ENCODE measurements at places on chromosomes 1 and 21.

DNA sequence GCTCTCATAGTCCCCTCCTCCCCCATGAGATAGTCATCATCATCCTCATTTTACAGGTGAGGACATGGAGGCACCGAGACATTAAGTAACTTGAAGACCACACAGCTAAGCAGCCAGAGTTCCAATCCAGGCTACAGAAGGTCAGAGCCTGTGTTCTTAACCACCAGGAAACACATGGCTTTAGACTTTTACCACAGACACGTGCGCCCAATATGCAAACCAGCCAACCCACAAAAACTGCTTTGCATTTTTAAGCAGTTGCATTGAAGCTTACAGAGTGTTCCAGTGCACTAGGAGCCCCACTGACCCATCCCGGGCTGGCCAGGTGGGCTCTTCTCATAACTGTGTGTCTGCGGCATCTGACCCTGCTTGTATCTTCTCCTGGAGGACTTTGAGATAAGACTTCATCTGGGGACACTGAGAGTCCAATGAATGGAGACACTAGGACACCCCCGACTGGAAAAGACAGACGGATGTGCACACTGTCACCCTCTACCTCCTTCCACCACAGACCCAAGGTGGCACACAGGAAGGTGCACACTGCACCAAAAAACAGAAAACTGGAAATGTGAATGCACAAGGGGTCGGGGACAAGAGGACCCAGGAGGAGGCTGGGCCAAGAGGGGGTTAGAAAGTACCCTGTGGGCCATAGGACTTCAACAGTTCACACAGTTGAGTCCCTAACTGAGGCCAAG, 56.4 kb downstream of the ETS2 start:
- DNase-seq: no peak

- DNase-seq: no peak
Observed at GRCh38 chr1:55428231-55428630, 213.1 kb upstream of the USP24 start.

GRCh38 chr1:206516728-206516990, 9.3 kb downstream of the RASSF5 start:
- no peak for DNase-seq

DNA sequence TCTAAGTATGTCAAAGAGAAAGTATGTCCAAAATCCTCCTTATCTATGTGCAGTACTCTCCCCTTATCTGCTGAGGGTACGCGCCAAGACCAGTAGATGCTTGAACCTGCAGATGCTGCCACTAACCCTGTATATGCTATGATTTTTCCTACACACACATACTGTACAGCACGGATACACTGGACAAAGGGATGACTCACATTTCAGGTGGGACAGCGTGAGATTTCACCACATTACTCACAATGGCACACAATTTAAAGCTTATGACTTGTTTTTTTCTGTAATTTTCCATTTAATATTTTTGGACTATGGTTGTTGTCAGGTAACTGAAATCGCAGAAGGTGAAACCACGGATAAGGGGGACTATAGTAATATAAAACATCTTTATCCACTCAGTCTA, 4.1 kb downstream of the ORC1 start:
- DNase-seq: no peak

- DNase-seq: no peak
Observed at GRCh38 chr1:5493851-5494311, 498.3 kb downstream of the NPHP4 start.

DNA sequence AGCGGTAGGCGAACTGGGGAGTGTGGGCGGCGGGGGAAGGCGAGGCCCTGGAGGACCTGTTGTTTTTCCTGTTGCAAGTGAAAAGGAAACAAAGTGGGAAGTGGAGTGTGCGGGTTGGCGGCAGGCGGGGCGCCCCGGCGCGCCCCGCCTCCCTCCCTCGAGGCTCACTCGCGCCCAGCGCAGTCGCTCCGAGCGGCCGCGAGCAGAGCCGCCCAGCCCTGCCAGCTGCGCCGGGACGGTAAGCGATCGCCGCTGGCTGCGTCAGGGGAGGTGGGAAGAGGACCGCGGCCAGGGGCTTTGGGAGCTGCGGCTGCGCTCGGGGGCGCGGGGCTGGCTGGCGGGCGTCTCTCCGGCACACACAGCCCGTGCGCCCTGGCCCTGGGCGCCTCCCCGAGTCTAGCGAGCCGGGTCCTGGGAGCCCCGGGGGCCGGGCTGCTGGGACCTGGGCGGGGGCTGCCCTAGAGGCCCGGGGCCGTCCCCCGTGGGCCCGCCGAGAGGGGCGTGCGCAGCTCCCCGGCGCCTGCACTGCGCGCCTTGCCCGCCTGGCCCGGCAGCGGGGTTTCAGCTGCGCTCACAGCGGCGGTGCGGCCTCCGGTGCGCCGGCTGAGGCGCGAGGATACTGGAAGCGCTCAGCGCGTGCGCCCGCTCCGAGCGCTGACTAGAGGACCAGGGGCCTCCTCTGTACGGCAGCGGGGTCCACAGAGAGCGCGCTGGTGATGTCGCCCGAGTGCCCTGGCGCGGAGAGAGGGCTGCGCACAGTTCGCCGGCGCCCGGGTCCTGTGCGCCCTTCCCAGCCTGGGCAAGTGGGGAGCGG, at the start of gene PIK3CD:
TSS of gene PIK3CD (plus strand) at position 167 of the 814 bp plus-strand sequence. CDS start 58,725 bp downstream, outside the sequence.
- DNase-seq: no peak

- DNase-seq: no peak
Observed at GRCh38 chr1:208127792-208128529, 116.2 kb downstream of the PLXNA2 start.

- no peak for DNase-seq
Observed at GRCh38 chr21:31298618-31299269, 45.3 kb downstream of the TIAM1 start.

DNA sequence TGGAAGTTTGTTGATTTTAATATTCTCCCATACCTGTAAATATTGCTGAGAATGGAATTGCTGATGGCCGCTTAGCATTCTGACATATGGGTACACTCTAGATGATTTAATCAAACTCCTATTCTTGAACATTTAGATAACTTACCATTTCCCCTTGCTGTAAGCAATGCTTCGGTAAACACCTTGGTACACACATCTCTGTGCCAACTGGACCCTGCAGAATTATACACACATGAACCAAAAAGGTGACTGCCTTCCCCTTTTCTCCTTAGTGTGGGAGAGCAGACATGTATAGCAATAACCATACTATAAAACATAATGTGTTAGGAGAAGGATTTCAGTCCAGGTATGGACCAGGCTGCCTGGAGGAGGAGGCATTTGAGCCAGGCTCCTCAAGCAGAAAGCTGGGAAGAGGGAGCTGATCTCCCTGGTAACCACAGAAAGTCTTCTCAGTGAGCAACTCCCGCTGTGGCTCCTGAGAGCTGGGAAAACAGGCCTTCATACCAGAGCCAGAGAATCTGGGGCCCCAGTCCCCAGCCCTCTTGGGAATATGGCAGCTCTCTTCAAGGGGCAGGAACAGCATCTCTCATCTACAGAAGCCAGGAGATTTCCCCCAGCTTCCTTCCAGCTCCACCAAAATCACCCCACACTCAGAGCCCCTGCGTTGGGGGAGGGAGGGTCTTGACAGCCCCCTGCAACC, 33.9 kb upstream of the CSF1 start:
- DNase-seq: no peak

DNA sequence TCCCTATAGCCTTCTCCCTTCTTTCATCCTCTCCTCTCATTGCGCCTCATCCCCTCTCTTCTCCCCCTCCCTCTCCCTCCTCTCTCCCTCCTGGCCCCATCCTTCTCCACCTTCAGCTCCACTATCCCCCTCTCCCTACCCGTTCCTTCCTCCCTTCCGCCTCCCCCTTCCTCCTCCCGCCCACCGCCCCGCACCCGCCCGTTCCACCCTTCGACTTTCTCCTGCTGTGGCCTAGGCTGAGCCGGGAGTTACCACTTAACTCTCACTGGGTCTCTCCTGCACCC, 1.6 kb downstream of the NPR1 start:
- DNase-seq: no peak

DNA sequence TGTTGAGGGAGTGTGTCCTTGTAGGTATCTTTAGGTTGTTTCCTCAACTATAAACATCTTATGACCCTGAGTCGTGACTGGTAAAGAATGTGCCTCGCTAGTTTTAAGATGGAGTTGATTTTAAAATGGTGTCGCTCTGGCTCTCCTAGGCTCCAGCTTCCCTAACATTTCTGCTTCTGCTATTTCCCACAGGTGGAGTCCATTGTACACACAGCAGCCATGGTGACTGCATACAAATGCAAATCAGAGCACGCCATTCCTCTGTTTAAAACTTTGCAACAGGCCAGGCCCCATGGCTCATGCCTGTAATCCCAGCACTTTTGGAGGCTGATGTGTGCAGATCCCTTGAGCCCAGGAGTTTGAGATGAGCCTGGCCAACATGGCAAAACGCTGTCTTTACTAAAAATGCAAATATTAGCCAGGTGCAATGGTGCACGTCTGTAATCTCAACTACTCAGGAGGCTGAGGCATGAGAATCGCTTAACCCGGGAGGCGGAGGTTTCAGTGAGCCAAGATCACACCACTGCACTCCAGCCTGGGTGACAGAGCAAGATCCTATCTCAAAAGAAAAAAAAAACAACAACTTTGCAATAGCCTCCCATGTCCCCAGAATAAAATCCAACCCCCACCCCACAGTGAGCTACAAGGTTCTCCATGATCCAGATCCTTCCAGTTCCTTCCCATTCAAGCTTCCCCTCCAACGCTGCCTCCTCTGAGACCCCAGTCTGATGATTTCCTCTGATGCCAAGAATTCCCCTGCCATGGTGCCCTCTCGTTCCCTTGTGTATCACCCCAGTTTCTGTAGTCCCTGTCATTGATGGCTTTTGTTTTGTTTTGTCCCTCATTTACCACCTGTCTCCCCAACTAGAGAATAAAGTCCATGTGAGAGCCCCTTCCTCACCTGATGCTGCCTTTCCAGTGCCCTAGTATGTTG, 36.9 kb upstream of the KLHDC7A start:
- no peak for DNase-seq

- DNase-seq: no peak
Observed at GRCh38 chr1:105795741-105796140, 1260.7 kb upstream of the PRMT6 start.

- DNase-seq: peak; percentile 26
Observed at GRCh38 chr1:231866392-231867331, 240.1 kb downstream of the DISC1 start.

DNA sequence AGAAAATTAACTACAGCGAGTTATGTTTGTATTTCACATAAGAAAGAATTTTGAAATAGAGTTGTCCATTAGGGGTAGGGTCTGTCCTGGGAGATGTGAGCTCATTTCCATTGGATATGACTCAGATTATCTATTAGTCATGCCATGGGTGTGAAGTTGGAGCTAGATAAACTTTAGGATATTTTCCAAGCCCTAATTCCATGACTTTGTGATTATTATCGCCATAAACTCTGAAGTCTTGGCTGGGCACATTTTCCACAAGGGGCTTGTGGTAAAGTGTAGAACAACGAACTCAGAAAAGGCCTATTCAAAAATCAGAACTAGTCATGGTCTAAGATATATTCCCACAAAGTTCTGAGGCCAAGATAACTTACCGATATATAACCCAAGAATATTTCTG, 396.6 kb downstream of the DPYD start:
- no peak for DNase-seq

DNA sequence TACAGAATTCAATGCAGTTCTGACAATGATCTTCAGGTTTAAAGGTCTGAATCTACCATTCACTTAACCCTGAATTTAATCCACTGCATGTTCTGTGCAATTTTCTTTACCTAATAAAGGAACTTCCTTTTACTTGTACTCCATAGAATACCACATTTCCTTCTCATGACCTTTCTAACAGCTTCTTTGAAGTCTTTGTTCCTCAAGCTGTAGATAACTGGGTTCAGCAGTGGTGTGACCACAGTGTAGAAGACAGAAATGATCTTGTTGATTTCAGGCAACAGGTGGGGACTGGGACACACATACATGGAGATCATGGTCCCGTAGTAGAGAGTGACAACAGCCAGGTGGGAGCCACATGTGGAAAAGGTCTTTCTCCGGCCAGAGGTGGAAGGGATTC, 878 bp downstream of the OR11L1 start:
- no peak for DNase-seq

DNA sequence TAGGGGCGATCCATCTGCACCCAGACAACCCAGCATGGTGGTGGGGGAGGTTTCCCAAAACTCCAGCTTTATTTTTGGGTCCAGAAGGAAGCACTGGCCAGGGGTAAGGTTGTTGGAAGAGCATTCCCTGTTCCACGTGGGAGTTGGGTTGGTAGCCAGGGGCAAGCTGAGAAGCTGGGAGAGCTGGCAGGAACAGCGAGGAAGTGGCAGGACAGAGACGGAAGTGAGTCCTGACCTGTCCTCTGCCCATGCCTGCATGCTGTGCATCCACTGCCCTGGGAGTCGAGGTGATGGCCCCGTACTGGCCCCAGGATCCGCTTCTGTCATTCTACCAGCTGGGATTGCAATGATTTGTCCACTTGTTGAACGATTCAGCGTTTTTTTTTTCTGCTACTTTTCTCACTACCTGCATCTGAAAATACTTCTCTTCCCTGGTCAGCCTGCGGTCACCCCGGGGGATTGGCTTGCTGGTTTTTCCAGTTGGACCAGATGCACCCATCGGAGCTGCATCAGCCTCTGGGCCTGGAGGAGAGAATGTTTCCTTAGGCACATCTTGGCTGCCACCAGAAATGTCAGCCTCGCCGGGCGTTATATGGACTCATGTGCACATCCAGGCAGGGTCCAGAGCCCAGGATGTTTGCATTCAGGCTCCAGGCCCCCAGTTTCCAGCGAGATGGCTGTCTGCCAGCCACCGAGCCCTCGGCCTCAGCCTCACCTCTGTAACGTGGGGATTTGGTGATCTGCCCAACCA, 28.3 kb upstream of the TMPRSS2 start:
- no peak for DNase-seq

- DNase-seq: no peak
Observed at GRCh38 chr1:101139130-101139529, 97.7 kb upstream of the S1PR1 start.

DNA sequence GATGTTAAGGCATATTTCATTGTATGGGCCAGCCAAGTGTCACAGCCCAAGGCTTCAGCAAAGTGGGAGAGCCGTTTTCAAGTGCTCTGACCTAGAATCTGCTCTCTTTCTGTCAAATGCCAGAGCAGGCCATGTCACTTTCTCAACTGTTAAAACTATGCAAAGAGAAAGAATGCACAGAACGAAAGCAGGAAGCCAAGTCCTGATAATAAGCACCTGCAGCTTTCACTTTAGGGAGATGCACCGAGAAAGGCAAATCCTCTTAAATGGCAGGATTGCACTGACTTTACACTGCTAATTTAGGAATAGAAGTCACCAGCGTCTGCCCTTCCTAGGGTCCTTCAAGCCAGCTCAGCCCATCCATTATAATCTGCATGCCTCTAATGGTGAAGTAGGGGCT, 49.2 kb upstream of the NTPCR start:
- DNase-seq: no peak

GRCh38 chr1:237383791-237384190, 341.8 kb downstream of the RYR2 start:
- DNase-seq: no peak
